CD4-positive, alpha-beta T cell treated with Interleukin-21 for 1 hour (primary cell): ENCODE measurements at places on chromosomes 2 and 18.

- no peak for DNase-seq
Measured at GRCh38 chr2:101256316-101256715, 3.6 kb downstream of the CNOT11 start.

- no peak for DNase-seq
Measured at GRCh38 chr18:62992877-62993365, 277.6 kb downstream of the PHLPP1 start.

- DNase-seq, result no peak
Measured at GRCh38 chr2:224086226-224086914, 47.3 kb upstream of the SERPINE2 start.

DNA sequence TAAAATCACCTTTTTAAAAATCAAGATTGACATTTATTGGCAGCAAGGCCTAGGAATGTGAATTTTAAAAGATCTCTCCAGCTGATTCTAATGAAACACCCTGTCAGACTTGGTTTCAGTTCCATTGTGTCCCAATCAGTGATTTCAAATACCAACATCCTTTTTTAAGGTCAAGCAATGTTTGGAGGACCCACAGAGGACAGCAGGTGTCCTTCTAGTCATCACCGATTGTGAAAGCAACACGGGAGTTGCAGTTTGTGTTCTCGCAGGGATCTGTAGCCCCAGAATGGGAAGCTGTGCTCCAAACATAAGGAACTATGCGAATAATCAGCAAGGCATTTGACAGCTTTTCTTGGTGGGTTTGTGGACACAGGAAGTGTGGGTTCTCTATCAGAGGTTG is 4.5 kb upstream of the KIDINS220 start:
- no peak for DNase-seq

DNA sequence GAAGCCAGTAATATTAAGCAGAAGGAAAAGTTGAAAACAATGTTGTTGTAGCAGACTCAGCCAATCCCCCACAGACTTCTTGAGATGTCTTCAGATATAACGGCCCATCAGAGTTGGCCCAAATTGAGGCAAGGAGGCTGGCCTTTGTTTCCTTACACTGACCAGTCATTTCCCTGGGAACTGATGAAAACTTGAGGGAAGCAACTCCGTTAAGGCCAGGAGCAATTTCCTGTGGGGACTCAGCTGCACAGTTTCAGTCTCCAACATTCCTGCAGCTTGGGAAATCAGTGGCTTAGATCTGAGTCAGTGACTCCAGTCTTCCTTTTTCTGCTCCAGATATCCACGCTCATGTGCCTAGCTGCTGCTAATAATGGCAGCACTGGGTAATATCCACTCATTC is 75.7 kb downstream of the FTCDNL1 start:
- DNase-seq, result no peak

- DNase-seq, result no peak
Measured at GRCh38 chr2:225124311-225125017, 82.2 kb upstream of the DOCK10 start.

DNA sequence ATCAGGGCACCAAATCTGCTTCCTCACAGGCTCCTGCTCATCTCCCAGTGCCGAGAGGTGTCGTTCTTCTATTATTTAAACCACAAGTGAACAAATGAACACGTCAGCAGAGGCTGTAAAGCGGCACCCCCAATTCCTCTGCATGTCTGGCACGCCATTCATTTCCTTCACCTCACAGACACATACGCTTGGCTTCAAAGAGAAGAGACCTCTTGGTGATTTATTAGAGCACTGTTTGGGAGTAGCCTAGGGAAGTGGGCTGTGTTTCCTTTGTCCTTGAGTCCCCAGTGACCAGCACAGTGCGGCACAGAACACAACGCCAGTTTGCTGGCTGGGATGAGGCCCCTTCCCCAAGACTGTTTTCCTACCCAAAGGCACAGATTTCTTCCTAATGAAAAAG is 184.3 kb upstream of the REV1 start:
- no peak for DNase-seq
